ENCODE measurements at places on chromosomes 6 and 20. TPM values are rescaled to one million over a fixed set of nuclear protein-coding genes. Genes with fewer than 3 reads are reported as not detected.

CITED2 gene
- 58.1 TPM for total RNA-seq

TRIM40 gene
- total RNA-seq: not detected

RIOK1 gene
- 37.3 TPM for total RNA-seq

DNA sequence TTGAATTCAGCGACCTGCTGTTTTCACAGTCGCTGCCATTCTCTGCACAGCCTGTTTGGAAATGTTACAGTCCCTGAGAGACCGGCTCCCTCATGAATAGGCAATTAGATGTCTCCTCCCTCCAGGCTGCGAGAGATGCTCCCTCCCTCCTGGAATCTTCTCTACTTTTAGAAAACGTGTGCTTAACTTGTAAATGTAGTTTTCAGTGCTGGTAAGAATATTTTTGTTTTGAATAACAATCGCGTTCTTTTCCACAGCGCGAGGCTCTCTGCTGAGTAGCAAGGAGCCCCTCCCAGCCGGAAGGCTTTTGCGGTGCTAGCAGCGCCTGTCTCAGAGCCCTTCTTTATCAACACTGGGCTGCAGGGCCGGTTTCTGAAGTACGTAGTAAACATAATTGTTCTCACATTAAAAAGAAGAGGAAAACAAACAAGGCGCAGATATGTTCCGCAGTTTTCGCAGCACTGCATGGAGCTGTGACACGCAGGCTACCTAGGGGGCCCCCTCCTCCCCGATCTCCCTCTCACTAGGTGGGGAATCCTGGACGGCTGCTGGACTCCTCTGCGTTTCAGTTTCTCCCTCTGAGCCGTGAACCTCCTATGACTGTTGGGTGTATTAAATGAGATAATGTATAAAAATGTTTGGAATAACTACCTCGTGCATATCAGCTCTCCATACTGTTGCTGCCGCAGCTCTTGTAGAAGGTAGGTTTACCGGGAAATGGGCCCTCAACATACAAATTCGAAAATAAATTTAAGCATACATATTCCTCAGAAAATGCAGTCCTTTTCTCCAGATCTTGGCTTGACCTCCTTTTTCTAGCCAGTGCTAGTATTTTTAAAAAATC, 79.0 kb upstream of the SPACA1 start:
- H3K27ac ChIP-seq: no peak overlapping the region
- H3K4me3 ChIP-seq: no peak overlapping the region
- DNase-seq: peak; percentile 25
- peaks cover 16% of the 10 kb centered on the region for H3K27me3 ChIP-seq
- H3K36me3 ChIP-seq: no peaks in the 10 kb centered on the region
- no peaks in the 10 kb centered on the region for H3K4me1 ChIP-seq

GRCh38 chr6:71252410-71252809, 36.2 kb upstream of the OGFRL1 start:
- no peaks in the 10 kb centered on the region for H3K27me3 ChIP-seq
- H3K4me3 ChIP-seq: no peak overlapping the region
- H3K27ac ChIP-seq: no peak overlapping the region
- H3K4me1 ChIP-seq: peaks cover 3% of the 10 kb centered on the region

- no peak for DNase-seq
- no peaks in the 10 kb centered on the region for H3K27me3 ChIP-seq
- H3K4me1 ChIP-seq: no peaks in the 10 kb centered on the region
- H3K4me3 ChIP-seq: no peak overlapping the region
- no peak overlapping the region for H3K27ac ChIP-seq
Observed at GRCh38 chr6:75991941-75992340, 80.5 kb downstream of the IMPG1 start.

DNA sequence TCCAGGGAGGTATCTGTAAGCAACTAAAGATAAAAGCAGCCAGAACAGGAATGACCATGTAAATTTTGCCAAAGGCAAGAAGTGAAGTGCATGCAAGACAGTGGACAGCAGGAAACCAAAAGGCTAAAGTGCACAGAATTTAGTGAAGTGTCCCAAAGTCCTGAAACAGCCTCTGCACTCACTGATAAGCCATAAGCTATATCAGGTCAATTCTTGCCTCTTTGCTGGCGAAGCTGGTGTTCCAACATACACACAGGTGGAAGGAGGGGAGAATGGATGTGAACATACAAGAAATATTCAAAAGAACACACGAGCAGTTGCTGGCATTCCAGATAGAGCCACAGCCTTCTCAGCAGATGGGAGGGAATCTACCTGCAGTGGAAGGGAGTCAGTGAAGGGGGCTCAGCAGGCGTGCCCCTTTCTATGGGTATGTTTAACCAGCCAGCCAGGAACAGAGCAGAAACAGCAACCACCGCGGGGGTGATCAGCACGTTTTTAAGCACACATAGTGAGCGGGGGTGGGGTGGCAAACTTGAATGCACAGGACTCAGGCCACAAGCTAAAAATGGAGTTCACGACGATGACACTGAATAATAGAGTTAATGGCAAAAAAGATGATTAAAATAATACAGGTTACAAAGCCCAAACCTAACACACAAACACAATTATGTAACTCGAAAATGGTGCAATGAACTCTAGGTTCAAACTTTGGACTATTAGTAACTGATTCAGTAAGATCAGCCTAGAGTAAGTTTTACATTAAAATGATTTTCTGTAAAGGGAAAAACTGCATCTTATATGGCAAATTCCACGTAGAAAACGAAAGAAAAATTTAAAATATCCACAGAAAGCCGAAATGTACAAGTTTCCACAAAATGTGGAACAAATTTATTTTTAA, 1.2 kb downstream of the ECI2 start:
- peak overlapping the region; percentile 79 for H3K4me3 ChIP-seq
- peak overlapping the region; percentile 52 for H3K27ac ChIP-seq
- peak; percentile 65 for DNase-seq

GRCh38 chr6:130473886-130474285, 108.1 kb downstream of the TMEM200A start:
- H3K36me3 ChIP-seq: no peaks in the 10 kb centered on the region
- H3K27ac ChIP-seq: no peak overlapping the region
- no peak overlapping the region for H3K4me3 ChIP-seq
- DNase-seq: peak; percentile 32
- H3K4me1 ChIP-seq: no peaks in the 10 kb centered on the region
- H3K27me3 ChIP-seq: no peaks in the 10 kb centered on the region

GRCh38 chr6:166815629-166816028, 140.7 kb downstream of the RNASET2 start:
- DNase-seq: peak; percentile 11
- no peaks in the 10 kb centered on the region for H3K36me3 ChIP-seq
- H3K4me1 ChIP-seq: no peaks in the 10 kb centered on the region
- no peaks in the 10 kb centered on the region for H3K27me3 ChIP-seq

Measured in activated CD4-positive, alpha-beta T cell treated with anti-CD3 and anti-CD28 coated beads for 36 hours (primary cell).